Tibial nerve (tissue), 4 donors: ENCODE measurements at places on chromosomes 7 and 10.

DNA sequence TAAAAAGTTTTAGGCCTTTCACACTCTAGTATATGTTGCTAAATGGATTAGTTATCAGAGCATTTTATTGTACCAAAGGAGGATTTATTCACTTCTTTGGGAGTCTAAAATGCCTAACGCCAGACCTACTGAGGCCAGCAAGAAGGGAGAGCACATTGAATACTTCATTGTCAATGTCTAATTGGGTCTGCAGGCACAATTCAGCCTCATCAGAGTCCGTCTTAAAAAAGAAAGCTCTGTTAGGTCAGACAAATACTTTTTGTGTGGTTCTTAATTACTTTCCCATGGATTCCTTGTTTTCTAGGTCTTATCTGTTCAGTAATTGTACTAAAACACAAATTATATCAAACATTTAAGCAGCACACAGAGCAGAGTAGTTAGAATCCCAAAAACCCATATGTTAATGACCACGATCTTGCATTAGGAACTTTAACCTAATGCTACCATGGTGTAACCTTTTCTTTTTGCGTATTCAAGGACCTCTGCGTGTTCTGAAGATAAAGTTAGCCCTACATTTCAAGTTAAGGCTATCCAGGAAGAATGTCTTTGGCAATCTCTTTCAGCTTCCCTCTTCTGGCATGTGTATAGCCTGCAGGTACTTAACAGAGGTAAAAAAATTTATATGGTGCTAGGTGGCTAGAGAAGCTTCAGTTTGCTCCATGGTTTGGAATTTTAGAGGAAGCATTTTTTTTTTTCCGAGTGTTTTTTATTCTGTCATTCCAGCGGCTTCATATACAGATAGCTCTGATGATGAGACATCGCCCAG, 45.7 kb upstream of the STRIP2 start:
- no peaks in the 10 kb centered on the region for H3K27me3 ChIP-seq
- H3K27ac ChIP-seq = no peak overlapping the region
- H3K36me3 ChIP-seq = peaks cover 23% of the 10 kb centered on the region

DNA sequence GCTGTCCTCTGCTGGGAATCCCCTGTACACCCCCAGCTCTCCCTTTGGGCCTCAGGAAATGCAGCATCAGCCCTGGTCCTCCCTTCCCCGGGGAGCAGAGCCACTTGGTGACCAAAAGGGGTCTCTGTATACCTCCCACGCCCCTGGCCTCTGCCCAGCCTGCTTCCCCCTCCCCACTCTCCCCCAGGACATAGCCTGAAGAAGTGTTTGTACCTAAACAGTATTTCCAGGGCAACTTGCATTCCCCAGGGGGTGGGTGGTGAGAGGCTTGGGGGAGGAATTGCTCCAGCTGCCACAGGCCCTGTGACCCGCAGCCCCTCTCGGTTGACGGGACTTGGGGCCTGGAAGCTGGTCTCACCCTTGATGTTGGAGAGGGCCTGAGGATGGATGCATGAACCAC, 39.3 kb downstream of the TMEM270 start:
- DNase-seq = no peak

DNA sequence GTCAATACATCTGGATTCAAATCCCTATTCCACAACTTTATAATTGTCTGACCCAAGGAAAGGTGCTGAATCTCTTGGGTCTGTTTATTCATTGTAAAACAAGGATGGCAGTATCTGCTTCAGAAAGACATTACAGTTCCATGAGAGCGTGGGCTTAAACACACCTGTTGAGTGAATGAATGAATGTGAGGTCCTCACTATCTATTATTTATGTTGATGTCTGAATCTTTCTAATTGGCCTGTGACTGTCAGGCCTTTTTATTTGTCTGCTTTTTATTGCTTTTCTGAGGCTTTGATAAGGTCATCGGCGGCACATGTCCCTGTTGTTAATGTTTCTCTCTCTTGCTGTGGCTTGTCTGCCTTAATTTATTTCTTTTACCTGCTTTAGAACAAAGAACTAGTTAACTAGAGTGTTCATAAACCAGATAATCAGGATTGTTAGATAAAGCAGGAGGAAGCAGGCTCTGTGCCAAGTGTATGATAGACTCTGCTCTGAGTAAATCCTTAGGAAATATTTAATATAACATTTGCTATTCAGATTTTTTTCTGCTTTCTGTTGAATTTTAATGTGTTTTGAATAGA, 42.3 kb upstream of the CYCS start:
- H3K27ac ChIP-seq = no peak overlapping the region
- H3K27me3 ChIP-seq = no peaks in the 10 kb centered on the region
- no peaks in the 10 kb centered on the region for H3K36me3 ChIP-seq
- no peak overlapping the region for H3K4me3 ChIP-seq
- DNase-seq = no peak

DNA sequence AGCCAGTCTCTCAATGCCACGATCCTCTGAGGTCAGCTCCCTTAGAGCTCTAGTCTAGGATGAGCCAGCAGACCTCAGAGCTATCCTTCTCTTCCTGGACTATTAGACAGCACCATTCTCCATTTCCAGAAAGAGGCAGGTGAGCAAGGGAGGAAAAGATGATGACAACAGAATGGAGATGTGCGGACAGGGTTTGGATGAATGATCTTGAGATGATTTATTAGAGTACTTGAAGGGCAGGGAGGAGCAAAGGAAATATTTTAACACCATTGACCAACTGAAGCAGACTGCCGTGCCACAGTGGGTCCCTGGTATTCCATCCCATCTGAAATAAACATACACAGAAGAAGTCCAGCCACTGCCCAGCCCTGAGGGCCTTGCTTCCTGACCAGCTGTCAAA, 94.3 kb downstream of the CFAP58 start:
- DNase-seq = no peak
- no peaks in the 10 kb centered on the region for H3K4me1 ChIP-seq
- H3K27me3 ChIP-seq = no peaks in the 10 kb centered on the region
- no peak overlapping the region for H3K4me3 ChIP-seq

DNA sequence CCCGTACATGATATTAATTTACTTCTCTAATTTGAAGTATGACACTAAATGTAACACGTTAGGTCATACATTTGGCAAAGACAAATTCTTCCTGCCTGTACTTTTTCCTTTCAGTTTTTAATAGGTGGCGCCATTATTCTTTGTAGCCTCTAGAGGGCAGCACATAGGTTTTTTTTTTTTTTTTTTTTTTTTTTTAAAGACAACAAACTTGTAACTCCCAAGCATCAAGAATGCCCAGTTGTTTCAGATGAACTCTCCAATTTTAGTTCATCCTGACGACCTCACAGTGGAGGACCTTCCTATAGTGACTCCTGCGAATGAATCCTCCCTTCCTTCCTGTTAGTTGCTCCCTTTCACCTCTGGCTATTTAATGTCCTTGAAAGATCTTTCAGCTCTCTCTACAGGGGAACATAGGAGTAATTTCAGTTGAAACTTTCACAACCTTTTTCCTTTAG, 139.3 kb upstream of the HDAC9 start:
- no peak for DNase-seq
- no peak overlapping the region for H3K27ac ChIP-seq
- H3K36me3 ChIP-seq = no peaks in the 10 kb centered on the region

GRCh38 chr10:15374156-15374555, 3.1 kb upstream of the FAM171A1 start:
- H3K4me3 ChIP-seq = no peak overlapping the region
- H3K27ac ChIP-seq = no peak overlapping the region
- no peak for DNase-seq
- H3K27me3 ChIP-seq = no peaks in the 10 kb centered on the region

- no peak overlapping the region for H3K27ac ChIP-seq
- H3K4me3 ChIP-seq = no peak overlapping the region
- no peaks in the 10 kb centered on the region for H3K27me3 ChIP-seq
Measured at GRCh38 chr10:87608756-87609155, 50.9 kb upstream of the PAPSS2 start.

DNA sequence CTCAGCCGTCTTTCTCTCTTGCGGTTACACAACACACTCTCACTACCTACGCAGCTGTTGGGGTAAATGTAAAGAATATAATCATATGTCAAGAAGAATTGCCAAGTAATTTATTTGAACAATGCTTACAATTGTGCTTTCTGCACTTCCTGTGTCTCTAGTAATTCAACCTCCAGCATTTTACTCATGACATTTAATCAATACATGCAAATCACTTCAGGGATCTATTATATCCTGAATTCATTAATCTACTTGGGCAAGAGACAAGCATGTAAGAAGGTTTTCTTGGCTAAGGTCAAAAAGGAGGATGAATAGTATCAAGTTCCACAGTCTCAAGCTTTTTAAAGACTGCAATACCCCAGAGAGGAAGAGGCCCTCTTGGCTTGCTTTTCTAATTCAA, 562.9 kb upstream of the ADARB2 start:
- no peaks in the 10 kb centered on the region for H3K4me1 ChIP-seq
- H3K27ac ChIP-seq = no peak overlapping the region
- no peaks in the 10 kb centered on the region for H3K36me3 ChIP-seq
- DNase-seq = no peak
- H3K27me3 ChIP-seq = no peaks in the 10 kb centered on the region

- H3K36me3 ChIP-seq = no peaks in the 10 kb centered on the region
- H3K27ac ChIP-seq = no peak overlapping the region
- H3K4me3 ChIP-seq = no peak overlapping the region
- H3K4me1 ChIP-seq = no peaks in the 10 kb centered on the region
Measured at GRCh38 chr10:47412869-47413268, 28.8 kb upstream of the ZNF488 start.

GRCh38 chr10:87723500-87723899, 63.8 kb downstream of the PAPSS2 start:
- no peaks in the 10 kb centered on the region for H3K4me1 ChIP-seq
- H3K27ac ChIP-seq = no peak overlapping the region
- no peaks in the 10 kb centered on the region for H3K27me3 ChIP-seq
- no peak for DNase-seq

- no peak overlapping the region for H3K4me3 ChIP-seq
- no peaks in the 10 kb centered on the region for H3K27me3 ChIP-seq
- H3K4me1 ChIP-seq = peaks cover 51% of the 10 kb centered on the region
- DNase-seq = no peak
Measured at GRCh38 chr7:105674200-105674920, 93.1 kb upstream of the EFCAB10 start.

- no peak for DNase-seq
- H3K36me3 ChIP-seq = no peaks in the 10 kb centered on the region
- H3K27me3 ChIP-seq = no peaks in the 10 kb centered on the region
- no peak overlapping the region for H3K4me3 ChIP-seq
- no peaks in the 10 kb centered on the region for H3K4me1 ChIP-seq
Measured at GRCh38 chr7:134820295-134820694, 40.9 kb downstream of the CALD1 start.

DNA sequence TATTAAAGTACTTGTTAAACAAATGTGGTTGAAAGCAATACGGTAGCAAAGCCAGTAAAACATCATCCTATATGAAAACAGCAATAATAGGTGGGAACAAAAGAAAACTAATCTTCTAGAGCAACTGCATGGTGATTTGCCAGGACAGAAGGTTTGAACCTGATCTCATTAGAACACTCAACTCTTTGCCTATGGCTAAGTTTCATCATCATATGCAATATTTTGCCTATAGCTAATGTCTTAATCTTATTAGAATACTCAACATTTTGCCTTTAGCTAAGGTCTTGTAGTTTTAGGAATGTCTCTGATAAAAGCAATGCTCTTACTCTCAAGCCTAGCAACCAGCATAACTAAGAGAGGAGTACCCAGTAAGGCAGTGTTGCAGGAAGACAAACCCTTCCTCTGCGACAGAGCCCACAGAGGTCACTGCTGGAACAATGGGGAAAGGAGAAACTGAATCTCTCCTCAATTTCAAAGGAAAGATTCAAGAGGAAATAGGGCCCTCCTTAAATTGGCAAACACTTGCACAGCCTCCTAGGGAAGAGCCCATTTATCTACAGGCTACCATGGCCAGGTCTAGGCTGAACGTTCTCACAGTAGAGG, 38.3 kb downstream of the CADPS2 start:
- no peak overlapping the region for H3K27ac ChIP-seq
- no peaks in the 10 kb centered on the region for H3K4me1 ChIP-seq
- no peaks in the 10 kb centered on the region for H3K36me3 ChIP-seq
- H3K27me3 ChIP-seq = no peaks in the 10 kb centered on the region

DNA sequence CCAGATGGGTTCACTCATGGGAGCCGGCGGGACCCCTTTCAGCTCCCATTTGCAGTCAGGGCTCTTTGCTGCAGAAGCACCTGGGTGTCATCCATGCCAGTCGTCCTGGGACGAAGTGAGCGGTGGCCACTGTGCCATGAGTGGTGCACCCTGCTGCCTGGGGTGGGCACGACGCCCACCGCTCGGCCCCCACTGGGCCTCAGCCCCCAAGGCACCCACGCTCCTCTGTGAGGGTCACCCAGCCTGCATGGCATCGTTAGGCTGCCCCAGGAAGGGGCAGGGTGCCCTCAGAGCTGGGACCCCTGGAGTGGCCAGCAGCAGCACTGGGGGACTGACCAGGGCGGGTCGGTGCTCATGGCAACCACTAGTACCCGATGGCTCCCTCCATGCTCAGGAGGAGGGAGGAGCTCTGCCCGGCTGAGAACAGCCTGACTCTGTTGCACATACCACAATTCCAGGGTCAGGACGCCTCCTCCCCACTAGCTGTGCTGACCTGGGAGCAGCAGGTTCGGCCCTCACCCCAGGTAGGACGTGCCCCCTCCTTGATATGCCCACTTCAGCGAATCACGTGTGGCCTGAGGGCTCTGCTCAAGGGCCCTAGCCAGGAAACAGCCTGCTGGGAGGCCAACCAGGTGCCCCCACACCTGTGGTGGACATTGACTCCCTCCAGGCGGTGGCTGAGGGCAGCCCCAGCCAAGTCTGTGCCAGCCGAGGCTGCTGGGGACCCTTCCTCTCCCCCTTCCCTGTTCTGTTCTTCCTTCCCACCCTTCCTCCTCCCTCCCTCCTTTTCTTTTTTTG, 28.5 kb upstream of the CFAP46 start:
- H3K27ac ChIP-seq = no peak overlapping the region
- no peak for DNase-seq
